ENCODE measurements at places on chromosomes 2 and 18.

DNA sequence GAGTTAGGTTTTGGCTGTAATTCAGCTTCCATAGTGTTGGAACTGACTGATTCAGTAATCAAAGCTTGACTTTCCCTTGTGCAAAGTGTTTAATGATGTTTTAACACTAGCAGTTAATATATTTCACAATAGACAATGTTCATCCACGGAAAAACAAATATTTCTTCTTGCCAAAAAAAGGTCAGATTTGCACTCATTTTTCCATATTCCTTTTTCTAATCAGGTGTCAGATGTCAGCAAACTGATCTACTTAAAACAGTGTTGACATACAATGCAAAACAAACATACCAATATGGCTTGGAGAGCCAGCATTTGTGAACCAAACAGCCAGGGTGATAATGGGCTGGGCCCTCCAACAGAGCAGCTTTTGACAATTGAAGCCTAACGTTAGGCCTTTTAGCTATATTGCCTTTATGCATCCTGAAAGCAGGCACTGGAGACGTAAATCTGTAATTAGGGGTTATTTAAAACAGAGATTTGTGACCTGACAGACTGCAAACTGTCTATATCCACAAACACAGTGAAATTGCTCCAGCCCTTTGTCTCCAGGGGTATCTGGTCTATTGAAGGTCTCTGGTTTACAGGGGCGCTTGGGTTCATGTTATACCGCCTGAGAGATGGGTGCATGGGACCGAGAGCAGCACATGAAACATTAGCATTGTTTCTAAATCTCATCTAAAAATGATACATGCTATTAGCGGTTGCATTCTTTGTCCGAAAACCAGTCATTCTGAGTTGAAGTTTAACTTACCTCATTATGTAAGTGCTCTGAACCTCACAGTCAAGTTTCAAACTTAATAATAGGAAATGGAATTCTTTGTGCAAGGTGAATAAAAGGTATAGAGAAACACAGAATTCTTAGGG, 7.1 kb upstream of the CDCA7 start:
- DNase-seq = no peak

DNA sequence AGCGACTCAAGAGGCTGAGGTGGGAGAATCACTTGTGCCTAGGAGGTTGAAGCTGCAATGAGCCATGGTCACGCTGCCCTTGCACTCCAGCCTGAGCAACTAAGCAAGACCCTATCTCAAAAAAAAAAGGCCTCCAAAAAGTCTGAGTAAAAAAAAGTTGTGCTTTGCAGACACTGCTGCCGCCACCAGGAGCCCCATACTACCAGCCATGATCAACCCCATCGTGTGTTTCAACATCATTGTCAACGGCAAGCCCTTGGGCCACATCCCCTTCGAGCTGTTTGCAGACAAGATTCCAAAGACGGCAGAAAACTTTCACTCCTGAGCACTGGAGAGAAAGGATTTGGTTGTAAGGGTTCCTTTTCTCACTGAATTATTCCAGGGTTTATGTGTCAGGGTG, 137.1 kb downstream of the INO80D start:
- DNase-seq = no peak

DNA sequence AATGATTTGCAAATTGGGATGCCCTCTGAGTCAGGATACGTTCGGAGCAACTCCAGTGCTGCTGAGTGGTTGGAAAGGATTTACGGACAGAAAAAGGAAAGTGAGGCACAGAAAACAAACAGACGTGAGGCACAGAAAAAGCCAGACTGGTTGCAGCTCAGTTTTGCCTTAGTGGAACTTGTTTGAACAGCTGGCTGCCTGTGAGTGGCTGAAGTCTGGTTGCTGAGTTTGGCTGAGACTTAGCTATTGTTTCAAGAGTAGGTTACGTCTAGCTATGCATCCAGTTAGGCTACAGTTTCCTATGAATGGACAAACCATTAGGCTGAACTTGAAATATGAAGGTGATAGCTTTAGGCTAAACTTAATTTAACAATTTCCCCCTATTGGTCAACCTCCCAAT, 256.6 kb downstream of the VAPA start:
- no peak for DNase-seq

DNA sequence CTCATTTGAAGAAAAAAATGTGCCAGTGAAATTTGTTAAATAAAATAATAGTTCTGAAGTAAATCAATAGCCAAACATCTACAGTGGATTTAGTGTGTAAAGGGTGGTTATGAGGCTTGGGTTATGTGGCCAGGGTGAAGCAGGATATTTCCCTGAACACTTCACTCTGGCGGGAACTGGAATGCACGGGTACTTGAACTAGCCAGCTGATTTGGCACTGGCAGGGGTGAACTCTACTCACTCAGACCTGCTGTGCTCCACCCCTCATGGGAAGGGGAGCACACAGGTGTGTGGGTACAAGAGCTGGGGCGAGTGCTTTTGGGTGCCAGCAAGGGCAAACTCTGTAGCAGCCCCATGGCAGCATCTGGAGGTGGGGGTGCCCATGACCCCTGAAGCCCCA, 278.2 kb downstream of the CALCRL start:
- DNase-seq = no peak

DNA sequence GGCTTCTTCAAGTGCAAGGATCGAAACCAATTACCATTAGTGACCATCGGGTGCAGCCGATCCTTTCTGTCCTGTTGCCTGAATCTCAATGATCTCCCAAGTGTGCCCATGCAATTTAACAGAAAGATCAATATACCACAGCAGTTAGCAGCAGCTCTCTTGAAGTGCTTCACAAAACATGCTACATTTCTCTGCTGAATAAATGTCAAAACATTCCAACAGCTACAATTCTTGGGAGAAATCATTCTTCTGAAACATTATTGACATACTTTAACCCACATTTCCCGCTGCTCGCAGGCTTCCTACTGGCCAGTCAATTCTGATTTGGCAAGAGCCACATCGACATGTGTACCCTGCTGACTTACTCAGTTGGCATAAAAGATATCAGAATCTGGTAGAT, 907.7 kb downstream of the TMEM182 start:
- DNase-seq = no peak

- DNase-seq = no peak
Observed at GRCh38 chr2:74152954-74153353, 5.2 kb upstream of the BOLA3 start.

GRCh38 chr18:69158944-69159343, 241.7 kb upstream of the DOK6 start:
- DNase-seq = no peak

GRCh38 chr2:68169308-68169707, 11.6 kb downstream of the PNO1 start:
- DNase-seq = no peak

GRCh38 chr2:11411768-11412448, 54.1 kb downstream of the E2F6 start:
- no peak for DNase-seq

DNA sequence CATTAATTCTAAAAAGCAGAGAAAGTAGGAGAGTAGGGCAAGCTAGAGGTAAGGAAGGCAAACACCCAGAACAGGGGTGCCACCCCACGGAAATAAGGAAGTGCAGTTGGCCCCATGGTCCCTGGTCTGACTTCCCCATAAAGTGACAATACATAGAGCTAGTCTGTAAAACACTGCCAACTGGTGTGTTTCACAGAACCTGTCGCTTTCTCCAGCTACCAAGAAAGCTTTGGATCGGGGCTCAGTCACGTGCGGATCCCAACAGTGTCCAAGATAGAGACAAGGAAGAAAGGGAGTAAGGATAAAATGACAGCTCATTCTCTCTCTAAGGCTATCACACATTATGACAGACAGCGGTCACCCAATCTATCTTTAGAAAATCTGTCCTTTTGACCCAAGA, 36.4 kb downstream of the TBC1D8 start:
- DNase-seq = no peak

DNA sequence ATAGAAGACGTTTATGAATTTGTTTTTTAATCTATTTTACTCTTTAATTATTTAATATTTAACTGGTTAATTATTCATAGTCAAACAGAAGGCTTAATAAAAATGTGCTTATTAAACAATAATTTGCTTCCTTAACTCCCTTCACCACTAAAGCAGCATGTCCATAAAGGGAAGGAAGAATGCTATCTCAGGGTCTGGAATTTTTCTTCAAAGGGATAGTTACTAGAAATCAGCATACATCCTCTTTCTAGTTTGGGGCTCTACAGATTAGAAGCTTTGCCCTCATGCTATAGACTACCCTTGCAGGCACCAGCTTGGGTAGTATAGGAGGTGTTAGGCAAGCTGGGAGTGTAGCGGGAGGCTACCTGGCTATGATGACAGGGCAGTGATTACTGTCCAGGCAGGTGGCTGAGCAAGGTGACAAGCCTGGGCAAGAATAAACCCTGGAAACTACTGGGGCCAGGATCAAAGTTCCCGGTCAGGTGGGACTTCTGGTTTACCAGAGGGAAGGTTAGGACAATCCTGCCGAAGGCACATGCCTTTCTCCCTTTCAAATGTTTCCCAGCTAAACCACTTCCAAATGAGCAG, 276.0 kb upstream of the REV1 start:
- no peak for DNase-seq

- no peak for DNase-seq
Observed at GRCh38 chr2:240517342-240517741, 40.4 kb downstream of the ANKMY1 start.

DNA sequence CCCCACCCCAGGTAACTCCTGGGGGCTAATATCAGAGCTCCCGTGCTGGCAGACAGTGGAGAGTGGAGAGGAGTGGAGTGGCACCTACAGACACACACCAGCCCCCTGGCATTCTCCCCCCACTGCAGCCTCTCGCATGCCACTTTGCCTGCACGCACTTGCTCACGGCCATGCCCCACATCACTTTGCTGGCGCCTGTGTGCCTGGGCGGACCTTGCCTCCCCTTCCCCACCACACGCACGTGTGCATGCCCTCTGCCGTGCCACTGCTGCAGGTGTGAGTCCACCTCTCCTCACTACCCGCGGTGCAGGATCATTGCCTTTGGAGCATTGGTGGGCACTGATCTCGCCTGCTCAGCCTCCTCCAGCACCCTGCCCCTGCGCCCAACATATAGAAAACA, 72.6 kb upstream of the DOK6 start:
- no peak for DNase-seq

GRCh38 chr2:88227446-88227845, 57.3 kb downstream of the THNSL2 start:
- DNase-seq = no peak

DNA sequence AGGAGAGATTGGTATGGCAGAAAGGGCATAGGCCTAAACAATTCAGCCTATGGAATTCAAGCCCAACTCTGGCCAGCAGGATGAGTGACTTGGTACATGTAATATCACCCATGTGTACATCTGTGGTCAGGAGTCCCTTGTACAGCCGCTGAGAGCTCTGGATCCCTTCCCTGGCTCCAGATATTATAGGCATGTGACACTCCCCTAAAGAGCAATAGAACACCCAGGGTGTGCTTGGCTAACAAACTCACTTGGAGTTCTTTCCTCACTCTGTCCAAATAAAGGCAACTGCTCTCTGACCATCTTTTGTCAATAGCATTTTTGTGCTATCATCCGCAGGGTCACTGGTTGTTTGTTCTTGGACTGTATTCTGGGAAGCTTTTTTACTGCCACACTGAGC, 197.4 kb upstream of the NCKAP5 start:
- no peak for DNase-seq

- peak; percentile 71 for DNase-seq
Observed at GRCh38 chr2:70647873-70648481, 94.4 kb upstream of the TGFA start.

DNA sequence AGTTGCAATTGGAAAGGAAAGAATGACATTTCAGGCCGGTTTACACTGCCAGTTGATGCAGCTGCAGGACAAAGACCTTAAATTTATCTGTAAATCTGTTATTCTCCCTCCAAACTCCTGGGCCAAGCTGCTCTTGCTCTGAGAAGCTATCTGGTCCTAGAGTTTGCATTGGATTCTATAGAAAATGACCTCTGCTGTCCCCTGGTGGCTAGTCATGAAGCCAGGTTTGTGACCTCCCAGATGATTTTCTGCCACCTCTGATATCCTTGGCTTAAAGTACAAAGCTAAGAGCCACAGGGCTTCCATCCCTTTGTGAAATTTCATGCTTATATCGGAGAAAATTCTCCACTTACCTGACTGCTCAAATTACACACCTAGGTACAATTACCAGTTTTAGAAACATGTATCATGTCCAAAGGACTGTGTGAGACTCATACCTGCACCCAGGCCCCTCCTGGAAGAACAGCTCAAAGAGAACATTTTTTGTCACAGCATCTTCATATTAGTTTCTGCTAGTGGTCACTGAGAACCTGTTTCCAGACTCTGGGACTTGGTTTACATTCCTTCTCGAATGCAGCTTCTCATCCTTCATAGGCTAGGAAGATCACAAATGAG, 28.9 kb upstream of the IER3IP1 start:
- peak; percentile 20 for DNase-seq

GRCh38 chr2:240166191-240166590, 25.7 kb upstream of the OTOS start:
- no peak for DNase-seq

DNA sequence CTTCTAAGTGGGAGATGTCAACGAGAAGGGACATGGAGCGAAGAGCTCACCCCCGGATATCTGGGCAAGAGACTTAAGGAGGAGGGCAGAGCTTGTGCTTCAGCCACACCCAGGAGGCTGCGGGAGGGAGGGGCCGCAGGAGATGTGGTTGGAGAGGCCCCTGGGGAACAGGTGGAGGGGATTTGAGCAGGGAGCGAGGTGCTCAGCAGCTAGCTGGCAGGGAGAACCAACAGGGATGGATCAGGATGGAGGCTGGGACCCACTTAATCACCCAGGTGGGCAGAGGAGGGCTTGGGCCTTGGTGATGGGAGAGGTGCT, 78.3 kb downstream of the MBP start:
- no peak for DNase-seq

DNA sequence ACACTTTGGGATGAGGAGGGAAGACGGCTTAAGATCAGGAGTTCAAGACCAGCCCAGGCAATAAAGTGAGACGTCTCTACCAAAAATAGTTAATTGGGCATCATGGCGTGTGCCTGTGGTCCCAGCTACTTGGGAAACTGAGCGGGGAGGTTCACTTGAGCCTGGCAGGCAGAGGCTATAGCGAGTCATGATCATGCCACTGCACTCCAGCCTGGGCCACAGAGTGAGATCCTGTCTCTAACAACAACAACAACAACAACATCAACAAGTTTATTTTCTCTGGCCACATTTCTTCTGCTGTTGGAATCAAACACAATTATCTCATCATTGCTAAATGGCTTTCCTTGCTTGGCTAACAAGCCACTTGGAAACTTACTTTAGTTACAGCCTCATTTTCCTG, 13.4 kb downstream of the NIFK start:
- no peak for DNase-seq

- DNase-seq = no peak
Observed at GRCh38 chr18:48454261-48454757, 45.1 kb upstream of the ZBTB7C start.

GRCh38 chr2:102621630-102622029, 2.3 kb downstream of the SLC9A2 start:
- DNase-seq = no peak

DNA sequence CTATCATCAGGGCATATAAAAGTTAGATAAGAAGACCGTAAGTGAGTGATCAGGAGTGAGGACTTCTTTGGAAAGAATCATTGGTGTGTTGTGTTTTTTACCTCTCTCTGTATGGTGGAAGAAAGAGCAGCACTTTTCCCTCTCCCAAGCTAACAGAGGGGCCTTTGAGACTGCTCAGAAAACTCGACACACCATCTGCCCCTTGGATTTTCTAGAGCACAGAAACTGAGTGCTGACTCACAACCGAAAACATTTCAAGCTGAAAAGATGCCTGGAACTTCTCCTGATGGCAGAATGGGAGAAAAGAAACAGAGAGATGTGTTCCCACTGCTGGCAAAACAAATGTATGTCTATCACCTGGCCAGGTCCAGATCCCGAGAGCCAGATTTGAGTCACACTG, 156.6 kb downstream of the DNAH7 start:
- no peak for DNase-seq

Data from stimulated activated CD4-positive, alpha-beta T cell treated with anti-CD3 and anti-CD28 coated beads, Interleukin-4, amount 100 ng/mL, for 48 hours (primary cell).